CD4-positive, CD25-positive, alpha-beta regulatory T cell (primary cell): ENCODE measurements at places on chromosomes 2 and 18.

GRCh38 chr2:235523021-235523420 lies 29.2 kb downstream of the AGAP1 start:
- no peak for DNase-seq

GRCh38 chr2:75539955-75540716 lies 20.6 kb downstream of the EVA1A start:
- DNase-seq, result no peak

GRCh38 chr2:36058953-36059352 lies 296.6 kb upstream of the CRIM1 start:
- DNase-seq, result no peak

- no peak for DNase-seq
These were observed 5.5 kb downstream of the CTDSP1 start for GRCh38 chr2:218405086-218405745.

DNA sequence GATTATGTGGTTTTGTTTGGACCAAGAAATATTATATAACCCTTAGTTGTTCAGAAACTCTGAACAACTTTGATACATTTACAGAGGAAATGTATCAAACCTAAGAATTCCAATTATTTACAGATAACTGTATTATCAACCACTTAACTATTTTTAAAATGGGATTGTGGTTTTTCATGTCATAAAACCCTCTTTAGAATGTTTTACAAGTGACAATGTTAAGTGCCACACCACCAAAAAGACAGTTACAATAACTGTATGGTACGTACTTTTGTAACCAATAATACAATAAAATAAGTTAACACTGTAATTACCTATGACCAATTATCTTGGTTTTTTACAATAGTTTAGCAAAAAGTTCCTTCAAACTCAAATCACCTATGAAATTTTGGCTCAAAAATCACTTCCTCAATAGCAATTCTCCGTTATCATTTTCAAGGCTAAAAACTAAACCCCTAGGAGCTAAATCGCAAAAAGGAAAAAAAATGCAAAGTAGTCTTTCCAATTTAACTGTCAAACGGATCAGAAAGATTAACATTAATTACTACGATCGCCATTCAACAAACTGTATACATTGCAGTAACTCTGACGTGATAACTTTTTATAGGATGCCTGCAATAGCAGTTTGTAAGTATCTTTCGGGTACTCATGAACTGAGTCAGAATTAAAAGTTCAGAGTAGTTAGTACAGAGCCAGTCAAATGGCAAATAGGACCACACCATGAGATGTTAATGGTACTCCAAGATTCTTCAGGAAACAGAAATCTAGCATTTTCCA lies 1.5 kb downstream of the ROCK1 start:
- DNase-seq, result no peak

DNA sequence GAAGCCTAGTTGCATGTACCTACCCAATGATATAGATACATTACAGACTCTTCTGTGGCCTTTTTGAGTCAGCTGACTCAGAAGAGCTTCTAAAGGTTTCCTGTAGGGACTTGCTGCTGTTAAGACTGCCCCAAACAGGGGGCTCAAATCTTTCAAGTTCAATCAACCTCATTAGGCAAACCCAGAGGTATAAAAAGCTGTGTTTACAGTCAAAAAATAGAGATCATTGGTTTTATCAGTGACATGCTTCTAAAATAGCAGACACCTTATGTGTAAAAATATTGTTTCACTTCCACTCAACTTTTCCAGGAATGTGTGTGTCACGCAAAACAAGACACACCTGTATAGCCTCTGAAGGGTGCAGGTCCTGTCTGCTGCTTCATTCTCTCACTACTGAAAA lies 624.3 kb upstream of the FANCL start:
- no peak for DNase-seq

- DNase-seq, result no peak
These were observed 618.8 kb upstream of the NRXN1 start for GRCh38 chr2:51650769-51651168.
